ENCODE measurements at places on chromosomes 4 and X. TPM values are rescaled to one million over a fixed set of nuclear protein-coding genes. Genes with fewer than 3 reads are reported as not detected.

- DNase-seq: no peak
These were observed 610.6 kb upstream of the DIPK2B start for GRCh38 chrX:45811326-45811725.

DNA sequence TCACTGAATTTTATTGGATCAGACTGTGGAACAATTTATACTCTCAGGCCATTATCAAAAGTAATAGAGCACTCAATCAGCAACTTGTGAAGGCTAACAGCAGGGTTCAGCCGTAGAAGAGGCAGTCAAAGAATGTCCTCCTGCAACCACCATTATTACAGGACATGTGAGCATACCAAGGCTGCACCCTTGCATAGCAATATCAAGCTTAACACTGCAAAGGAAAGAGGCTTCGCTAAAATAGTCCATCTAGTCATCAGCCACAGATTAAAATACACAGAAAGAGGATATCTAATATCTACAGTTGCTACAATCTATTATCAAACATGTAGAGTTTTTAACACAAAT, 42.9 kb upstream of the TMPRSS11B start:
- DNase-seq: no peak

- no peak for DNase-seq
These were observed 127.0 kb downstream of the PDS5A start for GRCh38 chr4:39850727-39851126.

- no peak for DNase-seq
These were observed 2.7 kb upstream of the MAML3 start for GRCh38 chr4:140156529-140157171.

- DNase-seq: no peak
These were observed 55.7 kb upstream of the MMAA start for GRCh38 chr4:145563293-145563985.

DNA sequence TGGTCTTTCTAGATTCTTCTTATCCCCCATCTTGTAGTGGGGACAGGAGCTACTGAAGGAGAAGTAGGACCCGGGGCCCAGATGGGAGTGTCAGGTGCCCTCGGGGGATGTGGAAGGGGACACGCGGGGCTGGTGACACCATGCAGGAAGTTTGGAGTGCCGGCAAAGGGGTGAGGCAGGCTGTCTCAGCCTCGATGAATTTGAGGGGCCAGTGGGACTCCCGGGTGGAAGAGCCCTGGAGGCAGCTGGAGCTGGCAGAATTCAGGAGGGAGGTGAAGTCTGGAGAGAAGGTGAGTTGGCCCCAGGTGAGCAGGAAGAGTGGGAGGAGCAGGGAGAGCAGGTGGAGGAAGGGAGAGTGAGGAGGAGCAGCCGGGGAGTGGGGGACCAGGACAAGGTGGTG, 101.7 kb downstream of the CPZ start:
- no peak for DNase-seq

Gene INTS6L
- 13.3 TPM for total RNA-seq

Gene TSPAN7
- 18.6 TPM for total RNA-seq

Gene AFM
- total RNA-seq: not detected

Gene CENPVL1
- total RNA-seq: not detected

Measured in ovary (tissue), 10 donors.